Activated CD4-positive, alpha-beta memory T cell treated with anti-CD3 and anti-CD28 coated beads, Interleukin-2, amount 10 ng/mL, durations not matched to agents 7 days and 5 days (primary cell): ENCODE measurements at places on chromosomes 13 and 19. TPM values are rescaled to one million over a fixed set of nuclear protein-coding genes. Genes with fewer than 3 reads are reported as not detected.
A peak's percentile ranks its signal among the peaks of the same experiment; 100 is the strongest.

GRCh38 chr19:16856091-16856490, 26.9 kb downstream of the SIN3B start:
- H3K36me3 ChIP-seq: peaks cover 20% of the 10 kb centered on the region
- no peak overlapping the region for H3K27ac ChIP-seq
- no peaks in the 10 kb centered on the region for H3K27me3 ChIP-seq
- no peak for DNase-seq
- no peak overlapping the region for H3K4me3 ChIP-seq

GRCh38 chr13:51881296-51881695, 19.5 kb downstream of the CCDC70 start:
- no peaks in the 10 kb centered on the region for H3K4me1 ChIP-seq
- no peak overlapping the region for H3K4me3 ChIP-seq
- no peaks in the 10 kb centered on the region for H3K36me3 ChIP-seq
- H3K27me3 ChIP-seq: peaks cover 13% of the 10 kb centered on the region
- no peak for DNase-seq
- H3K27ac ChIP-seq: no peak overlapping the region

DNA sequence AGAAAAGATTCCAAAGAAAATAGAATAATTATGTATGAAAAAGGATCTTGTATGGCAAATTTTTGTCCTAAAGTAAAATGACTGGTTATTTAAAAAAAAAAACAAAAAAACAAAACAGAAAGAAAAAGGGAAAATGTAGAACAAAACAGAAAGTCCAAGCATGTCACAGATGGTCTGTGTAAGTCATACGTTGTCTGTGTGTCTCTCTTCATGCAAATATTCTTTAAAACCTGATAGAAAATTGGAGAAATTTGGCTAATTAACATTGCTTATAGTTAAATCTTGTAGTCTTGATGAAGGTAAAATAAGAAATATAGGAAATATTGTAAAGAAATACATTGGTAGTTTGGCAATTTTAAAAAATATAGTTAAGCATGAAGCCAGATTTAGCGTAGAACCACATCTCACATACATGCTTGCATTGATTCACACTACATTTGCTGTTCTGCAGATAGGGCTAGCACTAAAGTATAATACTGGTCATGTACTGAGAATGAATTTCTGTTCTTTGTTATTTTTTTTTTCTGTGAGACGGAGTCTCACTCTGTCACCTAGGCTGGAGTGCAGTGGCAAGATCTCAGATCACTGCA, 58.4 kb downstream of the SPRYD7 start:
- no peak overlapping the region for H3K4me3 ChIP-seq
- peaks cover 12% of the 10 kb centered on the region for H3K27me3 ChIP-seq
- no peak overlapping the region for H3K27ac ChIP-seq
- no peaks in the 10 kb centered on the region for H3K4me1 ChIP-seq
- H3K36me3 ChIP-seq: no peaks in the 10 kb centered on the region

GRCh38 chr13:52713894-52714293, 25.7 kb downstream of the CNMD start:
- no peak overlapping the region for H3K27ac ChIP-seq
- H3K4me3 ChIP-seq: no peak overlapping the region
- H3K27me3 ChIP-seq: peaks cover 14% of the 10 kb centered on the region
- DNase-seq: no peak
- H3K36me3 ChIP-seq: no peaks in the 10 kb centered on the region

DNA sequence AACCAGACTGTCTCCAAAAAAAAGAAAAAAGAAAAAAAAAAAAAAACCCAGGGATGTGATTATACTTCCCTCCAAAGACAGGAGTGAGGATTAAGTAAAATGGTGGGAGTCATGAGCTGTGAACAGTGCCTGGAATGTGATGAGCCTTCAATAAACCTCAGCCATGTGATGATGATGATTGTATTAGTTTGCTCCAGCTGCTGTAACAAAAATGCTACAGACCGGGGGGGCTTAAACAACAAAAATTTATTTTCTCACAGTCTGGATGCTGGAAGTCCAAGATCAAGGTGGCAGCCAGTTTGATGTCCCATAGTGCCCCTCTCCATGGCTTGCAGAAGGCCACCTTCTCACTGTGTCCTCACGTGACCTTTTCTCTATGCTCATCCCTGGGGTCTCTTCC, 8.9 kb upstream of the PVR start:
- no peak overlapping the region for H3K4me3 ChIP-seq
- no peak for DNase-seq
- no peak overlapping the region for H3K27ac ChIP-seq
- no peaks in the 10 kb centered on the region for H3K36me3 ChIP-seq
- peaks cover 6% of the 10 kb centered on the region for H3K27me3 ChIP-seq

DNA sequence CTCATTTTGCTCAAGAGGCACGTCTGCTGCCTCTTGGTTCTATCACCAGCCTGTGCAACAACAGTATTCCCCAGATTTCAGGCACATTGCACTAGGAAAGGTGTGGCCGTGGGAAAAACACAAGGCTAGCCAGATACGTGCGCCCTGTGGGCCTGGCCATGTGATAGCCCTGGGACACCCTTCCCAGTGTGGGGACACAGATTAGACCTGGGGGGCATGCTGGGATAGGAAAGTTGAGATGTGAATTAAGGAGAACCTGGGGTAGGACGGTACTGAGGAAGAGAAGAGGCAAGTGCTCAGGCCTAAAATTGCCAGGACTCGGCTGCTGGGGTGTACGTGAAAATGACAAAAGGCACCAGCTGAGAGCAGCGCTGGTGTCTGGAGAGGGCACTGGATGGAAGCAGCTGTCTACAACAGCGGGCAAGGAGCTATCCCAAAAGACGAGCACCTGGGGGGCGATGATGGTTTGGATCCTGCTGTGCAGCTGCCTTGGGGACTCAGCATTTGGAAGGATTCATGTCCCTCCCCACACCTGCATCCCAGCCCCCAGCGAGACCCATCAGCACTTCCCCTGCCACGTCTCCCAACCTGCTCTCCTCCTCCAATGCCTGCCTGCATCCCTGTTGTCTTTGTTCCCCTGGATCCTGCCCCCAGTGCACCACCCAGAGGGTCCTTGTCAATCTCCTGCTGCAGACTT, 54.3 kb downstream of the GGACT start:
- H3K4me1 ChIP-seq: peaks cover 23% of the 10 kb centered on the region
- H3K4me3 ChIP-seq: no peak overlapping the region
- H3K27me3 ChIP-seq: no peaks in the 10 kb centered on the region
- H3K27ac ChIP-seq: no peak overlapping the region
- DNase-seq: no peak

DNA sequence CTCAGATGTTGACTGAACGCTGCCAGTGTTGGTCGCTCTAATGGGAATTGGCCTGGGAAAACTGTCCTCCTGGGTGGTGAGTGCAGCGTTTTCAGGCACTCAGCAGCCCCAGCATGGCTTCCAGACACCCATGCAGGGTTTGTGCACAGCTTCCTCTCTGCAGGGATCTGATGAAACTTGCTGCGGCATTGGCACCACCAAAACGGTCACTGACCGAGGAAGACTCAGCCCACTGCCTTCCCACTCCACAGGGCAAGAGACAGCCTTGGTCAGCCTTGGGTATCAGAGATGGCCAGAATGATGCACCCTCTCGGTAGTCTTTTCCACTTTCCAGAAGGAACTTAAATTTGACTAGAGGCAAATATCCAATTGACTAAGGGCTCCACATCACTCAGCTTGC, 398.9 kb downstream of the IRS2 start:
- no peak overlapping the region for H3K4me3 ChIP-seq
- H3K27me3 ChIP-seq: peaks cover 2% of the 10 kb centered on the region
- H3K4me1 ChIP-seq: no peaks in the 10 kb centered on the region
- DNase-seq: no peak

GRCh38 chr19:7883105-7883504, 5.2 kb upstream of the LRRC8E start:
- no peaks in the 10 kb centered on the region for H3K36me3 ChIP-seq
- no peak overlapping the region for H3K4me3 ChIP-seq
- no peaks in the 10 kb centered on the region for H3K4me1 ChIP-seq
- peaks cover 3% of the 10 kb centered on the region for H3K27me3 ChIP-seq
- no peak overlapping the region for H3K27ac ChIP-seq

DNA sequence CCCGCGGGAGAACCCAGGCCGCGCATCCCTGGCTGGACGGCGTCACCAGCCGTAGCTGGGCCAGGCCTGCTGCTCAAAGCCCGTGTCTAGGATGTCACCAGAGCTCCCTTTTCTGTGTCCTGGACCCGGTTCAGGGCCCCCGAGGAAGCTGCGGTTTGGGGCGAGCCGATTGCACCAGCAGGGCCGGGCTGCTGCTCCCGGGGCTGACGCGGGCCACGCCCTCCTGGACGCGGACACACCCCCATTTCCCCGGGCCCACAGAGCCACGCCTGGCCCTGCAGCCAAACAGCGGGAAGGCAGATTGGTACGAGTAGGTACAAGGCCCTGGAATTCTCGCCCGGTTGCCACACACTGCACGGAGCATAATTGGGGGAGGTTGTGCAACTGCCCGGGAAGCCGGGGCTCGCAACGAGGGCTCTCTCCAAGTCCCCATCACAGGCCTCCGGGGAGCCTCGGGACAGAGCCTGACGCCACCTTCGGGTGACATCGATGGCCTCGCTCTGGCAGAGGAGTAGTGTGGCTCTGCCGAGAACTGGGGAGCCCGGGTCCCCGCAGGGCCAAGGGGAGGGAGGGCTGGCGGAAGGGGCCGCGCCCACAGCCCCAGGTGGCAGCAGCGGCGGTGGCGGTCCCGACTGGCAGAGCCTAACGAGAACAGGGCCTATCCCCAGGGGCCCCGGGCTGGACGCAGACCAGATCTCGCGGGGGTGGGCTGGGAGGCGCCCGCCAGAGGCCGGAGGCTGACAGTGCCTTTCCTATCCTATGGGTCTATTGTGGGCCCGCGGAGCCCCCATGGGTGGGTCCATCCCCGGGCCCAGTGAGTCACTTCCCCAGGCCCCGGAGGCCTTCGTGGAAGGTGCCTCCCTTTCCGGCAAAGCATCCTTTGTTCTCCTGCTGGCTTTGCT, 23.5 kb downstream of the KCTD15 start:
- H3K4me1 ChIP-seq: peaks cover 53% of the 10 kb centered on the region
- H3K27me3 ChIP-seq: no peaks in the 10 kb centered on the region
- no peaks in the 10 kb centered on the region for H3K36me3 ChIP-seq
- H3K27ac ChIP-seq: peak overlapping the region; percentile 88
- peak; percentile 89 for DNase-seq

GRCh38 chr13:109144693-109145437, 515.5 kb downstream of the MYO16 start:
- no peak overlapping the region for H3K27ac ChIP-seq
- no peaks in the 10 kb centered on the region for H3K36me3 ChIP-seq
- no peak overlapping the region for H3K4me3 ChIP-seq
- DNase-seq: no peak
- H3K4me1 ChIP-seq: no peaks in the 10 kb centered on the region

- peak; percentile 80 for DNase-seq
- no peaks in the 10 kb centered on the region for H3K36me3 ChIP-seq
- peak overlapping the region; percentile 31 for H3K4me3 ChIP-seq
- peaks cover 18% of the 10 kb centered on the region for H3K27me3 ChIP-seq
Measured at GRCh38 chr19:7705387-7706187, 3.7 kb upstream of the FCER2 start.

GRCh38 chr19:7109678-7110289, 40.3 kb downstream of the ZNF557 start:
- no peaks in the 10 kb centered on the region for H3K4me1 ChIP-seq
- no peak for DNase-seq
- H3K4me3 ChIP-seq: no peak overlapping the region
- H3K27ac ChIP-seq: no peak overlapping the region
- no peaks in the 10 kb centered on the region for H3K36me3 ChIP-seq

DNA sequence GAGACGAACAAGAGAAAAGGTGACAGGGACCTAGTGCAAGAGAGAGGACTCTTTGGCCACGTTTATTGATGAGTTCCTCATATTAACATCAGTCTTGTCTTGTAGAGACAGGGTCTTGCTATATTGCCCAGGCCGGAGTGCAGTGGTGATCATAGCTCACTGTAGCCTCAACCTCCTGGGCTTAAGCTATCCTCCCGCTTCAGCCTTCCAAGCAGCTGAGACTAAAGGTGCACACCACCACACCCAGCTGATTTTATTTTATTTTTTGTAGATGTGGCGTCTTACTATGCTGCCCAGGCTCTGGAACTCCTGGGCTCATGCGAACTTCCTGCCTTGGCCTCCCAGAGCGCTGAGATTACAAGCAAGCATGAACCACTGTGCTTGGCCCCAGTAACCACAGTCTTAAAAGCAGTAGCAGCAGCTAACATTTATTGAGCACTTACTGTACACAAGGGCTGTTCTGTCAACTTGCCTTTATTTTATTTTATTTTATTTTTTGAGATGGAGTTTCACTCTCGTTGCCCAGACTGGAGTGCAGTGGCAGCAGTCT, 1.1 kb upstream of the SH2D3A start:
- DNase-seq: peak; percentile 32
- H3K27ac ChIP-seq: peak overlapping the region; percentile 89
- H3K36me3 ChIP-seq: peaks cover 9% of the 10 kb centered on the region
- peaks cover 54% of the 10 kb centered on the region for H3K4me1 ChIP-seq
- no peaks in the 10 kb centered on the region for H3K27me3 ChIP-seq

- peaks cover 5% of the 10 kb centered on the region for H3K27me3 ChIP-seq
- peak; percentile 45 for DNase-seq
- no peak overlapping the region for H3K4me3 ChIP-seq
Measured at GRCh38 chr19:771332-771785, 20.4 kb downstream of the MISP start.

DNA sequence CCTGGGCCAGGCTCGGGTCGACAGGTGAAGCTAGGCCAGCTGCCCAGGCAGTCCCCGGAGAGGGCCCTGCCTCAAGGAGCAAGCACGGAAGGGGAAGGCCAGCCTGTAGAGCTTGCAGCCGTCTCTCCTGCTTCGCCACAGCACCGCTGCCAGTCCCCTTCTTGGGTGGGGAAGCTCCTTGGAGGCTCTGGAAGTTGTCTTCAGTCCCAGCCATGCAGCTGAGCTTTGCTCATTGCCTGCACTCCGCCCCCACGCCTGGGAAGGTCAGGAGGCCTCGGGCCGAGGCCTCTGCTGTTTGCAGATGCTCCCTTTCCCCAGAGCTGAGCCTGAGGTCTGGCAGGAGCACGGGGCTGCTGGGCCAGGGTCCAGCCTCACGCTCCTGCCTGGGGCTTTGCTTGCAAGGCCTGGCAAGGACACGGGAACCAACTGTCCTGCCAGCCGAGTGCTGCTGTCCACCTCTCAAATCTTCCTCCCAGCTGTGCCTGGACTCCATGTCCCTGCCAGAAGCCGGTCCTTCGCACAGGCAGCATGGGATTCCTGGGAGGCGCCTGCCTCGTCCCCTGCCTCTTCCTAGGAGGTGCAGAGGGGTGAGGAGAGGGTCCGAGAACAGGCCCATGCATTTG, 13.3 kb downstream of the PLEKHF1 start:
- peaks cover 42% of the 10 kb centered on the region for H3K36me3 ChIP-seq
- H3K4me1 ChIP-seq: peaks cover 68% of the 10 kb centered on the region
- peak overlapping the region; percentile 69 for H3K27ac ChIP-seq
- no peak for DNase-seq
- H3K27me3 ChIP-seq: no peaks in the 10 kb centered on the region

DNA sequence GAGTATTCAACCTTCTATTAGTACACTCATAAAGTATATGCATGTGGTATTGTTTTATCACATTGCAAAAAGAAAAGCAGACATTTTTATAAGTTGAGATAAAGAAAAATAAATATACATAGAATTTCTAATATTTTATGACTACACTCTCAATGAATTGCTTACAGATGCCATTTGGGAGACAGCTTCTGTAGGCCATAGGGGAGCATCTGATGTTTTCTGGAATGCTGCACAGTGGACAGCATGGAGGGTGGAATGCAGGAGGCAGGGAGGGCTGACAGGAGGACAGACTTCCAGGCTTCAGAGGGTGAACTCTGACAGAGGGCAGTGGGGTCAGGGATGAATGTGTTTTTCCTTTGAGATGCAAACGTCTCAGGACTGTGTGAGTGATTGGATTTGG, 45.8 kb downstream of the MIPEP start:
- H3K4me3 ChIP-seq: no peak overlapping the region
- no peaks in the 10 kb centered on the region for H3K36me3 ChIP-seq
- H3K27me3 ChIP-seq: no peaks in the 10 kb centered on the region
- peaks cover 12% of the 10 kb centered on the region for H3K4me1 ChIP-seq
- no peak for DNase-seq
- no peak overlapping the region for H3K27ac ChIP-seq

MEX3D gene
- 8.4 TPM for total RNA-seq

PINLYP gene
- total RNA-seq: 4.4 TPM

SYNGR4 gene
- total RNA-seq: 0.28 TPM
